ENCODE measurements at places on chromosomes 4 and X.

GRCh38 chr4:13920901-13921300, 293.4 kb upstream of the BOD1L1 start:
- DNase-seq, result no peak

DNA sequence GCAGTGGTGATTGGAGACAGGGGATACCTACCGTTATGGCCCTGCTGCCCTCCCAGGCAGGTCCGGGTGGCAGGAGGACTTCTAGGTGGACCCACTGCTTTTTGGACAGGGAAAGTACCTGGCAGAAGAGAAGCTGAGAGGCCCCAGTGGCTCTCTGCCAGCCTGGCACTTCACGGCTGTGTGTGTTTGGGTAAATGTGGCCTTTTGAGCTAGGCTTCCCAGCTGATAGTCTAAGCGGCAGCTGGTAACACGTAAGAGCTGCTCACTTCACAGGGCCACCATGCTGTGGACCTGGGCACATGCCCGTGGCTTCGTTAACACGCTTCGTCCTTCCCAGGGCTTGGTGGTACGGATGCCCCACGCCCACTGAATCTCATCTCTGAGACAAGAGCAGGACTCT, 92.0 kb upstream of the CLCN4 start:
- DNase-seq, result no peak

GRCh38 chrX:125295337-125295736, 24.3 kb upstream of the TEX13C start:
- no peak for DNase-seq

- DNase-seq, result no peak
Observed at GRCh38 chr4:40418430-40419230, 83.5 kb downstream of the CHRNA9 start.

DNA sequence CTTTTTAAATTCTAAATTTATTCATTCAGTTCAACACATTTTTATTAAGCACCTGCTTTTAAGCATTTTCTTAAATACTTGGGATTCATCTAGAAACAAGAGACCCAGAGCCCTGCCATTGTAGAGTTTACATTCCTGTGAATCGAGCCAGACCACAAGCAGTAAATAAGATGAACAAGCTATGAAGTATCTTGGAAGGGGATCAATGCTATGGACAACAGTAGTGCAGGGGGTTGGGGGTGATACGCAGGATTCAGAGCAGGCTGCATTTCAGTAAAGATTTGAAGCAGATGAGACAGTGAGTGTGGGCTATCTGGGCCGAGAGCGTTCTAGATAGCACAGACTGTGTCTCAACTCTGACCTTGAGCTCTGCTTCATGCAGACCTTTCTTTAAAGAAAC, 35.1 kb downstream of the CLDN22 start:
- no peak for DNase-seq

- no peak for DNase-seq
Observed at GRCh38 chr4:26931966-26932365, 71.3 kb downstream of the STIM2 start.

DNA sequence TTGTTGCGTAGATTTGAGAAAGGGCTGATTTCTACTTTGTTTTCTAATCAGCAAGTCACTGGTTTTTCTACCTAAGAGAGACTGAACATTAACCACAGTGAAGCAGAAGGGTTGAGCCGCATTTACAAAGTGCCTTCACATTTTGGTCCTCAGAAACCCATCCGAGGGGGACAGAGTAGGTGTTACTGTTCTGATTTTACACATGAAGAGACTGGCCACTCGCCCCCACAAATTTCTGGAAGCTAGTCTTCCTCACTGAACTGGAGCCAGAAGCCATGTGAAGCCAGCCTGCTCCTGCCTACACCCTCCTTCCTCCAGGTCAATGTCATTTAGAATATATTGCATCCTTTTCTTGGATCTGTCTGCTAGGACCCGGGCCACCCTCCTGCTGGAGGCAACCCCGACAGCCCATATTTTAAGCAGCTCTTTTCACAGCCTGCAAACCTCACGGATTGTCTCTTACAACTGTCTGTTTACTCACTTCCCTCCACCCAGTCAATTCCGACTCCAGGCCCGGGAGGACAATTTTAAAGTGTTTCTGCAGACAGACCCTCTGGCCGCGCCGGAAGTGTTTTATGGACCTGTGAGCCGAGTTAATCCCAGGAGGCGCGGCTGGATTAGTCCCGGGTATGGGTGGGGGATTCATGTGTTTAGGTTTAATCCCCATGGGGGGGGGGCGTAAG, 73.2 kb upstream of the BCOR start:
- no peak for DNase-seq

DNA sequence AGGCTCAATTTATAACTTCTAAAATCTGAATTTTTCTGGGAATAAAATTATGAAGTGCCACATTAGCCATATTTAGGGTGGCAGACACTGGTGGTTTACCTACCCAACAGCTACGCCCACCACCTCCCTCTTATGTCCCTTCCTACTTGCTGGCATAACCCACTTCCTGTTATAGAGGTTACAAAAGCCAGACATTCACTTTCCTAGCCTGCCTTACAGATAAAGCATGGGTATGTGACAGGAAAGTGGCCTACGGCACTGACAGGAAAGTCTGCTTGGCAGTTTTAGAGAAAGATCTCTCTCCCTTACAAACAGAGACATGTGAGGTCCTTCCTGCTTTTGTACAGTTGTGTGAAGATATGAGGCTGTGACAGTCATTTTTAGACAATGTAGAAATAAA, 12.4 kb downstream of the DDX53 start:
- no peak for DNase-seq

DNA sequence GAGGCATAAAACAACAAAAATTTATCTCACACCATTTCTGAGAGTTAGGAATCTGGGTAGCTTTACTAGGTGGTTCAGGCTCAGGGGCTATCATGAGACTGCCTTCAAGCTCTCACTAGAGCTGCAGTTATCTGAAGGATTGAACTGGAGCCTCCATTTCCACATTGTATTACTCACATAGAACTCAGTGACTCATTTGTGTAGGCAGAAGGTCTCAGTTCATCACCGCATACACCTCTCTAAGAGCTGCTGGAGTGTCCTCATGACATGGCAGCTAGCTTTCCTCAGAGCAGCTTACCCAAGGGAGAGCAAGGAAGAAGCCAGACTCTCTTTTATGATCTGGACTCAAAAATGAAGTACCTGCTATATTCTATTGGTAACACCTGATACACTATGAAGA, 389.2 kb downstream of the IQCM start:
- DNase-seq, result no peak

GRCh38 chr4:83852085-83852451, 316.2 kb downstream of the GPAT3 start:
- DNase-seq, result no peak

- no peak for DNase-seq
Observed at GRCh38 chrX:134571796-134572195, 86.5 kb downstream of the PLAC1 start.

- no peak for DNase-seq
Observed at GRCh38 chr4:17063888-17064287, 165.4 kb upstream of the LDB2 start.

GRCh38 chr4:22754116-22754515, 61.4 kb downstream of the GBA3 start:
- DNase-seq, result no peak

- DNase-seq, result no peak
Observed at GRCh38 chr4:85477534-85477933, 2.6 kb downstream of the ARHGAP24 start.

DNA sequence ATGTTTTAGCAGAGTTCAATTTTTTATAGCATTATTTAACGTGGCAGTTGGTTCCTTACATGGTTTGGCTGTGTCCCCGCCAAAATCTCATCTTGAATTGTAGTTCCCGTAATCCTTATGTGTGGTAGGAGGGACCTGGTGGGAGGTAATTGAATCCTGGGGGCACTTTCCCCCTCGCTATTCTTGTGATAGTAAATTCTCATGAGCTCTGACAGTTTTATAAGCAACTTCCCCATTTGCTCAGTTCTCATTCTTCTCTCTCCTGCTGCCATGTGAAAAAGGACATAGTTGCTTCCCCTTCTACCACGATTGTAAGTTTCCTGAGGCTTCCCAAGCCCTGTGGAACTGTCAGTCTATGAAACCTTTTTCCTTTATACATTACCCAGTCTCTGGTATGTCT, 329.5 kb downstream of the GRIA2 start:
- DNase-seq, result no peak

- no peak for DNase-seq
Observed at GRCh38 chr4:38334791-38335190, 329.2 kb upstream of the KLF3 start.

DNA sequence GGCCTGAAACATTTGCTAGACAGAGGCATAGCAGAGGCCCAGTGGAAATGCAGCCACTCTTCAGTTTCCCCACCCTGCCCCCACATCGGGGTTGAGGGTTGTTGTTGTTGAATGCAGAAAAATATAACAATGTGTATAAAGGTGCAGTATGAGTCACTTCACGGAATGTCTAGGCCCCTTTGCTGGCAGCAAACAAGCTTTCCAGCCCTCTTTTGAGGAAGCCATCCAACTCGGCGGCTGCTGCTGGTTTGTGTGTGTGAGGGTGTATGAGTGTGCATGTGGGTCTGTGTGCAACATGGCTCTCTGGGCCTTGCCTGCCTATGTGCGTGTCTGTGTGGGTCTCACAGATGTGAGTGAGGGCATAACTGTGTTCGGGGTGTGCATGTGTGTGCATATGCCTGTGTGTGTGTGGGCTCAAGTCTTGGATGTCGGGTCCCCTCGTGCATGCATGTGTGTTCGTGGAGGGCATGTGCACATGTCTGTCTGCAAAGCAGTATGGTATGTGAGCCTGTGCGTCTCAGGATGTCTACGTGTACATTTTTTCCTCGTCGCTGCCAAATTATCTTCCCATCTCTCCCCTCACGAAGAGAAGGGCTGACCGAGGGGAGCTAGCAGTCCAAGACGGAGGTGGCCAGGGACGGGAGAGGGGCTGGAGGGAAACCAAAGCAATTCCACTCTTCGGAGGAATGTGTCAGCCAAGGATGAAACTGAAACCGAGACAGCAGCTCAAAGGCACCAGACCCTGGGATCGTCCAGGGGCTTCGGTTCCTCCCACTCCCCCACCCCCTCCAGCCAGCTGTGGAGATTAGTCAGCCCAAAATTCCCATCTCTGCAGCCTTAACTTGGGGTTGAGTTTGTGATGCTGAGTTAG, 8.4 kb upstream of the ELF4 start:
- no peak for DNase-seq

DNA sequence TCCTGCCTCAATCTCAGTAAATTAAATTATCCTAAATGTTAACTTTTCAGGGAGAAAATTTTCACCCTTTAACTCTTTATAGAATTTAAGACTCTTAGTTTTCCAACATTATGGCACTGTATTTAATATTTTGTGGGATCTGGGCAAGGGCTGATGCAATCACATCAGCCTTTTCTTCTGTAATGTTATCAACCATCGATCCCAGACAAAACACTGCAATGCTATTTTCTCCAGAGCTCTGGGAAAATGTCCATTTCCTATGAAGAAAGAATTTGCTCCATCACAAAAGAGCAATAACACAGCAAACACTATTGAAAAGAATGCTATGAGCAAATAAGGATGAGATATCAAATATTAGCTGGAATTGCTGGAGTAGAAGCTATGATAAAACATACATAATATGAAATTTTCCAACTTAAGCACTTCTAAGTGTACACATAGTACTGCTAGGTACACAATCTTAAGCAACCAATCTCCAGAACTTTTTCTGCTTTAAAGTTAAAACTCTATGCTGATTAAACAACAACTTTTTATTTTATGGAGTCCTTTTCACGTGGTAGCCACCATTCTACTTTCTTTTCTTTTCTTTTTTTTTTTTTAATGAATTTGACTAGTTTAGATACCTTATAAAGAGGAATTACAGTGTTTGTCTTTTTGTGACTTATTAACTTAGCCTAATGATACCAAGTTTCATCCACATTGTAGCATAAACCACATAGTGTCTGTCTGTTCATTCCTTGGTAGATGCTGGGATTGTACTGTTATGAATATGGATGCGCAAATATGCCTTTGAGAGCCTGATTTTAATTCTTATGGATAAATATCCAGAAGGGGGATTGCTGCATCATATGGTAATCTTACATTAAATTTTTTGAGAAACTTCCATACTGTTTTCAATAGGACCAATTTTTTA, 43.6 kb downstream of the UGT2A3 start:
- no peak for DNase-seq

GRCh38 chr4:10417740-10418139, 39.5 kb downstream of the ZNF518B start:
- DNase-seq, result no peak

GRCh38 chrX:154596290-154596929, 11.5 kb downstream of the CTAG1A start:
- DNase-seq, result no peak

GRCh38 chr4:42280327-42281095, 116.8 kb upstream of the SHISA3 start:
- DNase-seq, result no peak

DNA sequence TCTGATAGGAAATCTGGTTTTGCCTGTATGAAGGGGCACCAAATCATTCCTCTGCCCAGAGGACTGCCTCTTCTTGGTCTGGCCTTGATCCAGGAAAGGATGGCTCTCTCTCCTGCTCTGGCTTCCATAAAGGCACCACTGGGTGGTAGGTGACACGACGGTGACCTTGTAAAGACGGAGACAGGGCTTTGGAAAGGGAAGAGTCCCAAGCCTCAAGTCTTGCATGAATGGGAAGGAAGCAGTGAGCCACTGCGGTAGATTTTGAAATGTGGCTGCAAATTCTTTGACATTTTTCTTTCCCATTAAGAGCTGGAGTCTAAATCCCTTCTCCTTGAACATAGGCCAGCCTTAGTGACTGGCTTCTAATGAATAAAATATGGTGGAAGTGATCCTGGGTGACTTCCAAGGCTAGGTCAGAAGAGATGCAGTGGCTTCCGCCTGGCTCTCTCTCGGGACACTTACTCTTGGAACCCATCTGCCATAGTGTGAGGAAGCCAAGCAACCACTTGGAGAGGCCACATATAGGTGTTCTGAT, 347.4 kb downstream of the BCOR start:
- DNase-seq, result no peak

DNA sequence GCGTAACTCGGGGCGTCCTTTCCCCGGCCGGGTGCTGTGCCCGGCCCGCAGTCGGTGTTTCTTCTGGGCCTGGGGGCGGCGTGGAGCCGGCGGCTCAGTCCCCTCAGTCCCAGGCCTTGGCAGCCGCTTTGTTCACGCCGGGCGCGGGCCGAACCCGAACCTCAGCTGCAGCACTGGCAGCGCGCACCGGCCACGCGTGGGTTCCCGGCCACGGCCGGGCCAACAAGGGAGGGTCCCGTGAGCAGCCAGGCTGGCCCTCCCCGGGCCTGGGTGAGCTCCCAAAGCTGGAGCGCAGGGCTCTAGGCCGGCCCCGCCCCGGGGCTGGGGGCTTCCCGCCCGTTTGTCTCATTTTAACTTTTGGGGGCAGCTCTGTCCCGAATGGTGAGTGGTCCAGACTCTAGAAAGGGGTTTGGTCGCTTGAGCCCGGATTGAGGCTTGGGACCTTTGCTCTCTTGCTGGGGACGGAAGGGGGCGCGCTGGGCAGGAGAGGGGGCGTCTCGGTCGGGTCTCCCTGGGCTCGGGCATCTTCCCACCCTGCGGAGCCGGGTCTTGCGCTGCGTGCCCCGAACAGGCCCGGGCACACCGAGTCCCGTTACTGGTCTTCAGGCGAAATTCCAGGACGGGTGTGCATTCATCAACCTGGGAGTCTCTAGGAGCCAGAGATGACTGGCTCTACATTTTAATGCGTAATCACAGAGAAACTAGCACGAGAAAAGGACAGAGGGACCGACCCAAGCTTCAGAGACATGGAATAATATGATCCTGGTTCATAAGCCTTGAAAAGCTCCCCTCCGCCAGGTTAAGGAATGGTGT, 177.1 kb downstream of the CBR4 start:
- DNase-seq, result no peak

GRCh38 chr4:65126200-65126599, 544.1 kb downstream of the EPHA5 start:
- no peak for DNase-seq
